ENCODE measurements at places on chromosomes 6 and 20.

DNA sequence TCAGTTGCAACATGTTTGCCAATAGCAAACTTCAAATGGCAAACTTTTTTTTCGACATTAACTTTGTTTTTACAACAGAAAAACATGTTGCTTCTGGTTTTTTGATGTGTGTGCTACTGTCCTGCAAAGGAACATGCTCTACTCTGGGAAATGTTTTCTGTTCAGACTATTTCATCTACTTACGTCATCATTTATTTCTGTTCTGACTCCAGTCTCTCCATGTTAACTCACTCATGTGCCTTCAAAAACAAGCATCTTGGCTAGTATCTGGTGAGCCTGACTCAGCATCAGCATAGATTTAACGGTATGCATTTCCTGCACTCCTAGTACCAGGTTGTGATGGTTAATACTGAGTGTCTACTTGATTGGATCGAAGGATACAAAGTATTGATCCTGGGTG, 36.1 kb upstream of the MAP7 start:
- DNase-seq = no peak

DNA sequence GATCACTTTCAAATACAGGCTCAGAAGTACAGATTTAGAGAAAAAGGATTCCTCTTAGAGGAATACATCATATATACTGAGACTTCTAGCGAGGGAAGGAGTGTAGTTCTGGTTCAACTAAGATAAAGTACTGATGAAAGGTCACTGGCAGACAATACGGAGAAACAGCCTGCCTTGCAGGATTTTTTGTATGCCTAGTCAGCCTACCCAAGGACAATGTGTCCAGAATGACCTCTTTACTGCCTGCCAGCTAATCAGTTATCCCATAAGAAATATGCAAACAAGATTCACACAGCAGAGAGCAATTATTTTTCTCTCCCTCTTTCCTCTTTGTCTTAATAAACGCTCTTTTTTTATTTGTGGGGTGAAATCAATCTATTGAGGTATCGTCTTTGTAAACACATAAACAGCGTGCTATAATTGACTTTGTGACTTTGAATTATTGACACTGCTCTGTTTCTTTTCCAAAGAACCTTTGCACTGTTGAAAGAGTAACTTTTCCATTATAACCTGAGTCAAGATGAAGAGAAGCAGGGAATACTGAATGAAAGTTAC, 1.4 kb upstream of the TSPYL4 start:
- no peak for DNase-seq

DNA sequence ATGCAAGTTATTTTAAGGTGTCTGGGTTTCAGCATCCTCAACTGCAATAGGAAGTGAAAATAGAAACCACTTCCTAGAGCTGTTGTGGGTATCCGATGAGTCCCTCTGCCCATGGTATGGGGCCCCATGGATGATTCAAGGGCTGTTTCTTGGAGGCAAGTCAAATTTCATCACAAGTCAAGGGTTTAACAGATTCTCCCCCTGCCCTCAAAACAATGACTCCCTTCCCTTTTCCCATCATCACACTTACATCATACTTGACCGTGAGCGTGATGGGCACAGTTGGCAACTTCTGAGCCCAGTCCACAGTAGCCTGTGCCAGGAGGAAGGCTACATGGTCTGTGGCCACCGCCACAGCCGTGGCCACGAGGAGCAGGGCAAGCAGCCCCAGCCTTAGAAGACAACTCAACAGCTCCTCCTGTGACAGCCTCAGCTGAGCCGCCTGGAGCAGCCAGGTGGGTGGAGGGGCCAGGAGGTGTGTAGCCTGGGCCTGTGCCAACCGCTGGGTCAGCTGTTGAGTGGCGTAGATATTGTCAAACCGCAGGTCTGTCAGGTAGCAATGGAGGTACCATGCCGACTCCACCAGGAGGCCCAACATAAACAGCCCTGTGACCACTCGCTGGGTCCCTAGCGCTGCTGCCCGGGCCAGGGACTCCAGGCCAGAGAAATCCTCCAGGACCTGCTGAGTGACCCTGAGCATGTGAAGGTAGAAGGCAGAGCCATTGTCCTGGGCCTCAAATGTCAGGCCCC, 5.2 kb downstream of the OCSTAMP start:
- DNase-seq = no peak

DNA sequence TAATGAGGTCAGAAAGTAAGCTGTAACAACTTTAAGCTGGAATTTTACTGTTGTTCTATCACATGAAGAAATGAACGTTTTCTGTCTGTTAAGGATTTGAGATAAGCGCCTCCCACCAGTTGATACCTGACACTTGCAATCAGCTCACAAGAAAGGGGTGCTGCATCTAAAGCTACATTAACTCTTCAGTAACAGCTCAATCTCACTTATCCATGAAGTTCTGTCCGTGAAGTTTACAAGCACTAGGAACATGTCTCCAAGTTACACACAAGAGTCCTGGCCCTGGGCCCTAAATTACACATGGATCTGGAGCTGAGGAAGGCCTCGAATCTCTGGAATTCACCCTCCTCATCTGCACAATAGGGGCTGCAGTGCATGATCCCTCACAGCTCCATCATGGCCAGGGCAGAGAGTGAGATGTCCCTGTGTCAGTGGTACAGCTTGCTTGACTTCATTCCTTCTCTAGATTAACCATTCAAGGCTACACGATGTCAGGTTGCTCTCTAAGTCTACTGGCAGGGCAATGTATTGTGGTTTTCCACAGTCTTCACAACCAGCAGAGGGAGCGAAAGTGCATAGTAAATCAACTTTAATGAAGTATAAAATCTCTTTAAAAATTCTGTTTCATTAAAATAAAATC, 182.4 kb upstream of the MCHR2 start:
- DNase-seq = no peak

GRCh38 chr6:147691446-147691845, 183.0 kb downstream of the SAMD5 start:
- no peak for DNase-seq

- DNase-seq = no peak
These were observed 175.1 kb downstream of the PTPRK start for GRCh38 chr6:128345278-128345677.

Data from activated CD4-positive, alpha-beta T cell treated with anti-CD3 and anti-CD28 coated beads for 4 hours (primary cell).